Hematopoietic multipotent progenitor cell treated with erythropoietin and hydrocortisone succinate and interleukin-3 and kit ligand, for 15 days (in vitro differentiated cells): ENCODE measurements at places on chromosomes 2 and 18.

GRCh38 chr2:234258562-234259141 lies 208.2 kb downstream of the SPP2 start:
- DNase-seq = no peak

DNA sequence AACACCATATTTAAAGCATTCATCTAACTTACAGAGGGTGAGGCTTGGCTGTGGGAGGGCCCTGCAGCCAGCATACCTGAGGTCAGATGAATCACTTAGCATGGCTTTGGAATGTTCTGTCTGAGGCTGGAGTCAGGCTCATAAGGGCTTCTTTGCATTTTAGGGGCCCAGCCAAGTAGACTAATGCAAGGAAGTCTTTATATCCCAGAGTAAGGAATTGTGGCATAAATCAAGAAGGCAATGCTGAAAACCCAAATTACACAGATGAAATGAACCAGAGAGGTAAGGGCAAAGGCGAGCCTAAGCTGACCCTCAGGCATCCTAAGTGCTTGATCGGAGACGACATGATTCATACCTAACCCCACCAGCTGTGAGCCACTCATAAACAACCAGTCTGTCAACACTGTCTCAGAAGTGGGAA lies 383.6 kb downstream of the DCC start:
- DNase-seq = no peak

DNA sequence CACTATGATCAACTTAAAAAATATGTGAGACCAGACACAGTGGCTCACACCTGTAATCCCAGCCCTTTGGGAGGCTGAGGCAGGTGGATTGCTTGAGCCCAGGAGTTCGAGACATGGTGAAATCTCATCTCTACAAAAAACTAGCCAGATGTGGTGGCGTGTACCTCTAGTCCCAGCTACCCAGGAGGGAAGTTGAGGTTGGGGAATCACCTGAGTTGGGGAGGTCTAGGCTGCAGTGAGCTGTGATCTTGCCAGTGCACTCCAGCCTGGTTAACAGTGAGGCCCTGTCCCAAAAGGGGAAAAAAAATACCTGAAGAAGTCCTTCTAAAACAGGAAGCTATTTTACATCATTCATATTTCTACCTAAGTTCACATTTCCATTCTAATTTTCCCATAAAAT lies 144.0 kb downstream of the EML6 start:
- no peak for DNase-seq

DNA sequence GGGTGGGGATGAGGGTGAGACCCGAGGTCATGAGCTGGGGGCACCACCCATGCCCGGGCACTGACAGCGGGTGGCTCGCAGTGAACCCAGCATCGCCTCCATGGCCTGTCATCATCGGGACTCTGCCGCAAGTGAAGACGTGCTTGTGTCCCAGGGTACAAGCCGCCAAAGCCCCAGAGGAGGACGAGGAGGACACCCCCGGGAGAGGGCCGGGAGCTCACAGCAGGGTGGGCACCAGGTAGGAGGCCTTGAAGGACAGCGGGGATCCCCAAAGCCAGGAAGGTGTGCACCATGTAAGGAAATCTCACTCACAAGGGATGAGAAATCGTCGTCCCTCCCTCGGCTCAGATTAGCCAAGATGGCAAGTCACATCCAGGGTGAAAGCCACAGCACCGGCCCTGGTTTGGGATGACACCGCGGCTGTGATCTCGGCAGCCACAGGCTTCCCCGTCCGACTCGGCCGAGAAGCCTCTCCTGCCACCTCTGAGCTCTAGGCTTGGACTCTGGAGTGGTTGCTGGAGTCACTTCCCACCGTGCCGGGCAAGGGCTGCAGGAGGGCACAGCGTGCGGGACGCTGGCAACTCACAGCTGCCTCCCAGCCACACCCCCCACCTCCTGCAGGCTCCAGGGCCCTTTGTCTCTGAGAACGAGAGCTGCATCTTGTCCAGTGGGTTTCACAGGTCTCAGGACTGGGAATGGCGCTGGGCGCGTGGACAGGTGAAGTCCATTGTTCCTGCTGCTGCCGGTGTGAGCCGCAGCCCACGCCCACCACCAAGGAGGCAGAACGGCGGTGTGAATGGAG lies 81.6 kb upstream of the CTDP1 start:
- DNase-seq = no peak

DNA sequence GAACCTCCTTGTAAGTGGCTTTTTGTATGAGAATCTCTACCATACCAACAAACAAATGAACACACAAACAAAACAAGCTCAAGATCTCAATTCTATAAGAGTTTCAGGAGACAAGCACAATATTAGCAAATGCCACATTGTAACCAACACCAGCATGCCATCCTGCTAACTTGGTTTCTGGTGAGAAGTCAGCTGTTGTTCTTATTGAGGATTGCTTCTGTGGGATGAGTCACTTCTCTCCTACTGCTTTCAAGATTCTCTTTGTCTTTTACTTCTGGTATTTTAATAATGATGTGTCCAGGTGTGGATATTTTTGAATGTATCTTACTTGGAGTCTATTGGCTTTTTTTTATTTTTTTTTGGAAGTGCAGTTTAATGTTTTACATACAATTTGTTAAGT lies 131.7 kb downstream of the BCL2L11 start:
- no peak for DNase-seq

DNA sequence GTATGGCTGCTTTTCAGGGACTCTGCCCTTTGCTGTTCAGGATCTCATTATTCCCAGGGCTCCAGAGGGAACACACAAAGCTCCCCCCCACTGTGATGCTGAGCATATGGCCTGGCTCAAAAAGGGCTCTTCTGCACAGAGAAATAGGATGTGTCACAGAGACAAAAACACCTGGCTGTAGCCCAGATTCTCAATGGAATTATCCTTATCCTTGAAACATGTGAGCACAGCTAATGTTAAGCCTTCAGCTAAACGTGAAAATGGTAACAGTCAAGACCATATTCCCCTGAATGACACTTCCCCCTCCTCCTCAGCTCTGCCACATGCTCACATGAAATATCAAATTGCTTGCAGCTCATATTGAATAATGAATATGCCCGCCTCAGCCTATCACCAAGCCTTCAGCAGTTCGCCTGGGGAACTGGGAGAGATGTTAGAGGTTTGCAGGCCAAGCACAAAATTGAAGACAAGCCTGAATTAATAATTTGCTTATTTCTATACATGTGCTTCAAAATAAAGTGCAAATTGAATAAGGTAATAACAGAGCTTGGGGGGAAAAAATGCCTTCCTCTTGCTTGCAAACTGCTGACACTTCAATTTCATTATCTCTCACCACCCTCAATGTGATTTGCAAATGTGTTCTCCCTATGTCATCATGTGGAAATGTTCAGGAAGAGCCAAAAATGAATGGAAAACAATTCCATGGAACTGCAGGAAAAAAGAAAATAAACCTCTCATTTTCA lies 181.0 kb upstream of the HNRNPA3 start:
- no peak for DNase-seq

- DNase-seq = no peak
These were observed 23.7 kb downstream of the TIMM21 start for GRCh38 chr18:74171910-74172606.

GRCh38 chr2:99430614-99431291 lies 59.1 kb downstream of the REV1 start:
- DNase-seq = no peak

DNA sequence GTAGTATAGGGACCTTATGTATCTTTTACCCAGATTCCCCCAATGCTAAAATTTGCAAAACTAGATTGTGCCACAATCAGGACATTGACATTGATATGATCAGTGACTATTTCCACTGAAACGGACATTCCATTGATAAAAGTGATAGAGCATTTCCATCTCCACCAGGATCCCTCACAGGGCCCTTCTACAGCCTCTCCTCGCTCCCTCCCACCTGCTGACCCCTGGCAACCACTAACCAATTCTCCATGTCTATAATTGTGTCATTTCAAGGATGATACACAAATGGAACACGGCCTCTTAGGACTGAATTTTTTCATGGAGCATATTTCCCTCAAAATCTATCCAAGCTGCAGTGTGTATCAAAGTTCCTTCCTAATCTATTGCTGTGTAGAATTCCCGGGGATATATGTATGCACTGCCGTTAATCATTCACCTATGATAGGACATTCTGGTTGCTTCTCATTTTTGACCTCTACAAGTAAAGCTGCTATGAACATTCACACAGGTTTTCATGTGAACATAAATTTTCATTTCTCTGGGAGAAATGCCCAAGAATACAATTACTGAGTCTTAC lies 67.3 kb downstream of the UXS1 start:
- DNase-seq = no peak

DNA sequence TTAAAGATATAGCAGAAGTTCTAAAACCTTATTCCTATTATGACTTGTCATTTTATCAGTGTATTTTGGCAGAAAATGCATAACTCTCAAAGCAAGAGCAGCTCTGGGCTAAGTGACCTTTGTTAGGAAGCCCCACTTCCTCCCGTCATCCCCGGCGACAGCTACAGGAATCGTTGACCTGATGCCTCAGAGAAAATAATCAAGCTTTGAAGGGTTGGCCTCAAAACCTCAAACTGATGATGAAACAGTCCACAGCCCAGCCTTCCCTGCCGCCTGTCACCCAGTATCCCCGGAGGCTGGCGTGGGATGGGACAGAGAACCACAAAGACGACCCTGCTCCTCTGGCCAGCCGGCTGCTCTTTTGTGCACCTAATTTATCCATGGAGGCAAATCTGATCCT lies 65.3 kb downstream of the KCNF1 start:
- DNase-seq = no peak

GRCh38 chr2:133975676-133976428 lies 278.0 kb upstream of the MGAT5 start:
- no peak for DNase-seq

DNA sequence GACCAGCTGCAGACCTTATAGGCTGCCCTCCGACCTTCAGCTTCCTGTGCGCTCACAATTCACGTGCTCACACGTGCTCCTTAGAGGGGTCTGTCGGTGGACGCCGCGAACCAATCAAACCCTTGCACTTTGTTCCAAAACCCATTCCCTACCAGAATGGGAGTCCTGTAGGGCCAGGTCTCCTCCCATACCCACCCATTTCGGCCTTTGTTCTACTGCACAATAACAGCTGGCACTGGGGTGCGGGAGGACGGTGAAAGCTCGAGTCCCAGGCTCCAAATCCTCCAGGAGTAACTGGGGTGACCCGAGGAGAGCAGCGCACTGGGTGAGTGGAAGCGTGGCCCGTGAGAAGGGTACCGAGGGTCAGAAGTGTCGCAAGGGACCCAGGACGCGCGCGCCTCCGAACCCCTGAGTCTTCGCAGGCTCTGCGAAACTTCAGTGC lies 13.0 kb downstream of the SIX3 start:
- no peak for DNase-seq

- DNase-seq = no peak
These were observed 1.9 kb downstream of the TTL start for GRCh38 chr2:112483831-112484230.

DNA sequence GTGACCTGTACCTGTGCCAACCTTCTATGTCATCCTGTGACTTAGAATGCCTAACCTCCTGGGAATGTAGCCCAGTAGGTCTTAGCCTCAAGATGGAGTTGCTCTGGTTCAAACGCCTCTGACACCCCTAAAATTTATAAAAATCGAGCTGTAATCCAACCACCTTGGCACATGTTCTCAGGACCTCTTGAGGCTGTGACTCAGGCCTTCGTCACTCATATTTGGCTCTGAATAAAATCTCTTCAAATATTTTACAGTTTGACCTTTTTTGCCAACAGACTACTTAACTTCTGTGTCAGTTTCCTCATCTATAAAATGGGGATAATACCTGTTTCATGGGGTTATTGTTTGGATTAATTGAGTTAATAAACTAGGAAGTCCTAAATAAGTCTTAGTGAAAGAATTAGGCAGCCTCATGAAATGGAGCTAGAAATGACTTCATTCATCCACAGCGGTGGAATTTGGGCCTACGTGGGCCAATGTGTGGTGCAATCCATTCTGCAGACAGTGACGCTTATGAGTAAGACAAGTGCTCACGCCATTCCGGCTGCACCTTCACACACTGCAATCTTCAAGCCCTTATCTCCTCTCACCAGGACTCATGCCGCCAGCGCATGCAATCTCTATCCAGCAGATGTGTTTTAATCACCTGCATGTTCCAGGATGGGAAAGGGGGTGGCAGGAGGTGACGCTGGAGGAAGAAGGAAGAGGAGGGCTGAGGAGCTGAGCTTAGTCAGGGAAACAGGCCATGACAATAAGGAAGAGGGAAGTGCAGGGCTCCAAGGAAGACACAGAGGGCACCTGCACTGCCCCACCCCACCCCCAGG lies 2.0 kb upstream of the UBE2F start:
- peak; percentile 95 for DNase-seq

- DNase-seq = no peak
These were observed 103.1 kb downstream of the MCFD2 start for GRCh38 chr2:46812361-46813019.

GRCh38 chr2:127193164-127193966 lies 26.7 kb downstream of the CYP27C1 start:
- no peak for DNase-seq

GRCh38 chr2:239908744-239909143 lies 116.4 kb downstream of the NDUFA10 start:
- no peak for DNase-seq

GRCh38 chr2:172249334-172249733 lies 146.6 kb upstream of the DLX2 start:
- no peak for DNase-seq

- DNase-seq = no peak
These were observed 78.3 kb downstream of the SMAD7 start for GRCh38 chr18:48872234-48873145.

GRCh38 chr2:70641263-70641784 lies 87.7 kb upstream of the TGFA start:
- DNase-seq = no peak

- no peak for DNase-seq
These were observed 68.3 kb upstream of the SESTD1 start for GRCh38 chr2:179332903-179333302.

DNA sequence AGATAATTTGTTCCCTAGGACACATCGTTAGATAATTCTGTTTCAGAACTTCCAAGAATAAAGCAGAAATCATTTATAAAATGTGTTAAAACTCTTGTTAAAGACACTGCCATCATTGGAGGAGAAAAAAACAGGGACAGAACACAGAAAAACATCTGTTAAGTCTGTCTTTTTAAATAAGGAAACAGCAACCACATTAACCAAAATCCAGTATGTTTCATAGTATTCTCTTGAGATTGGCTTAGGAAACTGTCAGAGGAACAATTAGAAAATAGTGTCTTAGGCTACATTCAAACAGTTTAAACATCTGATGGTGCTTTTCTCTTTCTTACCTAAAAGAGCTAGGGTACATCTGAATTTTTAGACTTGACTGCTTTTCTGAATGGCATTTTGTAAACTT lies 81.6 kb downstream of the PMS1 start:
- DNase-seq = no peak

- no peak for DNase-seq
These were observed 207.1 kb upstream of the SLC14A2 start for GRCh38 chr18:45408218-45408617.

- DNase-seq = no peak
These were observed 19.8 kb downstream of the NEMP2 start for GRCh38 chr2:190514676-190515075.

GRCh38 chr2:8522687-8523086 lies 159.2 kb upstream of the ID2 start:
- DNase-seq = no peak

DNA sequence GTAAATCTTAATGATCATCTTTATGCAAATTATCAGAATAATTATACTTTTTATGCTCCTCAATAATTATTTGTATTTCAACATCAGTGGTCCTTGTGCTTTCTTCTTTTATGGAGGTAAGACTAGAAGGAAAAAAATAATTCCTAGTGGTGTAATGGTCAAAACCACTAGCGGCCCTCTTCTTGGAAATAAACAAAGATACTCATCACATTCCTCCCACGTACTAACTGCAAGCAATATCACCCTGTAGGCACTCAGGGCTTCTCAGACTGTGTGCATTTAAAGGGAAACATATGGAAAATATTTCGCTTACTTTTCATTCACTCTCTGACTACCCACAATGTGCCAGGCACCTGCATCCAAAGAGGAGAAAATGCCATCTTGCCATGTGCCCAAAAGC lies 263.7 kb downstream of the DOK6 start:
- no peak for DNase-seq
